ENCODE measurements at places on chromosomes 7 and 10.

- no peak for DNase-seq
These were observed 14.4 kb upstream of the PANK1 start for GRCh38 chr10:89659143-89660131.

- DNase-seq, result no peak
These were observed 2.4 kb upstream of the ST7 start for GRCh38 chr7:116950889-116951351.

GRCh38 chr10:109706026-109706560, 217.2 kb downstream of the XPNPEP1 start:
- DNase-seq, result no peak

DNA sequence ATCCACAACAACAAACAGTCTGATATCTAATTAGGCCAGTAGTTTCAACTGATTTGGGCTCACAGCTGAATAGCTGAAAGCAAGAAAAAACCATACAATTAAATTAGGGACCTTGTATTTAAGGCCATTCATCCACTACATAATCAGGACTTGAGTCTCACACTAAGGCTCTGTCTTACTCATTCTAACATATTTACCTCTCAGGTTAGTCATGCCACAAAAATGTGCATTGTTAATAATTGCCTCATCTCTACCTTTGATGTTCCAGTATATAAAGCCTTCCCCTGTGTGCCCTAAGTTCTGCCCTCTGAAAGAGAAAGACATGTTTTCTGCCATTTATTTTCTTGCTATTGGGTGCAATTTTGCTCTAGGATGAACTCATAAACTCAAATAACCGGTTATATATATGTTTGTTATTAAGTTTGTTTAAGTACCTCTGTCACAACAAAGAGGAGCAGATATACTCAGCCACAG, 5.3 kb upstream of the C1GALT1 start:
- DNase-seq, result no peak

- no peak for DNase-seq
These were observed 23.8 kb downstream of the TMEM196 start for GRCh38 chr7:19749658-19750057.

DNA sequence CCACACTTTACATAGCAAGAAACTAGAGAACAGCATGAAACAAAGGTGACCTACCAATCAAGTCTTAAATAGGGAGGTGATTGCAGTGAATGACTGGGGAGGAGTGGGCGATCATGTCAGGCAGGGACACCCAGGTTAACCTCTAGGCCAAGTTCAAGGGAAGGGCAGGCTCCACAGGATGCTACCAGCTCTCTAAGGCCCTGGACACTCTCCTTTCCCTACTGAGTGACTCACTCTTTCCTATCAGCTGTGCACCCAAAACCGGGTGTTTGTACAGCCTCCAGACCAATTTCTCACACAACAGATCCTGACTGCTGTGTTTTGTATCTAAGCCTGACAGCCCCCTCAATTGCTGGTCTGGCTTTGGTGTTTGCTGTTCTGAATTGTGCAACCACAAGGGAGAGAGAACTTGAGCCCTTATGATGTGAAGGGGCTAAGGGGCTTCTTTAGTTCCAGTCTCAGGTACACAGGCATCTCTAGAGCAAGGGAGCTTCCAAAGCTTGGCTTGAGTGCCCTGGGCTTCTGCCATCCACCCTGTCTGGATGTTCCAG, 107.8 kb downstream of the TBXAS1 start:
- no peak for DNase-seq

DNA sequence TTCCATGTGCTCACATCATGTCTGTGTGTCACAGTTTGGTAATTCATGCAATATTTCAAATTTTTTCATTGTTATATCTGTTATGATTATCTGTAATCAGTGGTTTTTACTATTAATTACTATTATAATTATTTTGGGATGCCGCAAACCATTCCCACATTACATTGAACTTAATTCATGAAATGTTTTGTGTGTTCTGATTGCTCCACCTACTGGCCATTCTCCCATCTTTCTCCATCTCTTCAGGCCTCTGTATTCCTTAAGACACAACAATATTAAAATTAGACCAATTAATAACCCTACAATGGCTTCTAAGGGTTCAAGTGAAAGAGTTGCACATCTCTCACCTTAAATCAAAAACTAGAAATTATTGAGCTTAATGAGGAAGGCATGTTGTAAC, 398.5 kb downstream of the PCDH15 start:
- no peak for DNase-seq

- DNase-seq, result no peak
These were observed 82.9 kb downstream of the KIAA1549 start for GRCh38 chr7:138898255-138898654.

GRCh38 chr7:45446195-45446944, 127.8 kb upstream of the ADCY1 start:
- DNase-seq, result no peak
